Fibroblast of gingiva (primary cell): ENCODE measurements at places on chromosomes 16 and 17.

DNA sequence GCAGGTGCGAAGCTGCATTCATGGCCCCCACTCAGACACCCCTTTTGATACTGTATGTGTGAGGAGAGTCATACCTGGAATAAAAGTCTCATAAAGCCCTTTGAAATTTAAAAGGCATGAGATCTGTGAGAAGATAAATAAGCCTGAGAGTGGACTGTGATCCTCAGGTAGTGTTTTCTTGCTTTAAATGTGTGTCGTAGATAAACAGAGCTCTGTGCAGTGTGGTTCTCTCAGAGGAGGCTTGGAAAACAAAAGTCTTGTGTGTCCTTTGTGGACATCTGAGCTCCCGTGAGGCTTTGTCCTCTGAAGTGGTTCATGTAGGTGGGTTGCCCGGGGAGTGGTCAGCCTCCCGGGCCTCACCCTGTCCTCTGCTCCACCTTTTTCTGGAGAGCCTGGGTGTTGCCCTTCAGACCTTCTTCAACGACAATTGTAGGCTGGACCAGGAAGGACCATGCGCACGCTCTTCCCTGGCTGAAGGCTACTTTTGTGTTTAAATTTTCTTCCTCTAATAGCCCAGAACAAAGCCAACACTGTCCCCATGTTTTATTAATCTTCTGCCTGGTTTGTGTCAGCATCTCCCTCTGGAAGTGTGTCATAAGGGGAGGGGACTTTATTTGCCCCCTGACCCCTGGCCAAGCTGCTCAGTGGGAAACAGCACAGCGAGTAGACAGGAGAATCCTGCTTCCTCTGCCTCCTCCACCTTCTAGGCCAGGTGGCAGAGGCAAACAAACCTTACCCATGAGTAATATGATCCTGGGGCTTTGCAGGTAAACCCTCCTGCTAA, 151.2 kb downstream of the MSI2 start:
- no peak for DNase-seq

DNA sequence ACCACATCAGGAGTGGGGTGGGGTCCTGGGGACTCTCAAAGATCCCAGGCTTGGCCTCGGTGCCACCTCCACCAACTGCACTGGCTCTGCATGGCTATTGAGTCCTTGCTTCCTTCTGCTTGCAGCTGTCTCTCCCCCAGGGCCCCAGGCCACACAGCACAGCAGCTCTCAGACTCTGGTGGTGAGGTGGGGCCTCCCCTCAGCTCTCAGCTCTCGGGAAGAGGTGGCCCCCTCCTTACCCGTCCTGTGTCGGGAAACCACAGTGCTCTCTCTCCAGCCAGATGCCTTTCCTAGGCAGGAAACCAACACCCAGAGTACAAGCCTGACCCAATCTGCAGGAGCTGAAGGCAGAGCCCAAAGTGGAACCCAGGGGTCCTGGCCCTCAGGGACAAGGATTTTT, 18.5 kb downstream of the SRCIN1 start:
- no peak for DNase-seq

- DNase-seq, result peak; percentile 59
Observed at GRCh38 chr17:67689534-67690177, 28.1 kb upstream of the NOL11 start.

DNA sequence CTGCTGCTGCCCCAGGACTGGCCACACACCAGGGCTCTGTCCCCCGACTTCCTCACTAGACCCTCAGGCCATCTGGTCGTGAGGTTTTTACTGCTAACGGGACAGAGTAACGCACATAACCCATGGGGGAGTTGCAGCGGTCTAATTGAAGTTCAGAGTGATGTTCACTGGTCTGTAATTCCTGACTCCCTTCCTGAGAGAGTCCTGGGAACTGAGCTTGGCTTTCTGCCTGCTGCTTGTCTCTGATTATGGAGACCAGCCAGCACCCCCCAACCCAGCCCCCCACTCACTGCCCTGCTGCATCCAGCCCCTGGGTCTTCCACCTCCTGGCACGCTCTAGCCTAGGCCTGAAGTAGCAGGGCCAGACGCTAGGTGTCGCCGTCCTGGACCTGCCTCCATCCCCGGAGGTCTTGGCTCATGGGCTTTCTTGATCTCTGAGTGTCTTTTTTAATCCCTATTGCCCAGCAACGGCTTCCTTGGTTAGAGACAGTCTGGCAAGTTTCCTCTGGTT, 192.9 kb downstream of the CCDC182 start:
- no peak for DNase-seq

- no peak for DNase-seq
Observed at GRCh38 chr17:57706761-57707160, 38.3 kb downstream of the CCDC182 start.

GRCh38 chr16:68403704-68404103, 44.6 kb downstream of the SMPD3 start:
- no peak for DNase-seq

DNA sequence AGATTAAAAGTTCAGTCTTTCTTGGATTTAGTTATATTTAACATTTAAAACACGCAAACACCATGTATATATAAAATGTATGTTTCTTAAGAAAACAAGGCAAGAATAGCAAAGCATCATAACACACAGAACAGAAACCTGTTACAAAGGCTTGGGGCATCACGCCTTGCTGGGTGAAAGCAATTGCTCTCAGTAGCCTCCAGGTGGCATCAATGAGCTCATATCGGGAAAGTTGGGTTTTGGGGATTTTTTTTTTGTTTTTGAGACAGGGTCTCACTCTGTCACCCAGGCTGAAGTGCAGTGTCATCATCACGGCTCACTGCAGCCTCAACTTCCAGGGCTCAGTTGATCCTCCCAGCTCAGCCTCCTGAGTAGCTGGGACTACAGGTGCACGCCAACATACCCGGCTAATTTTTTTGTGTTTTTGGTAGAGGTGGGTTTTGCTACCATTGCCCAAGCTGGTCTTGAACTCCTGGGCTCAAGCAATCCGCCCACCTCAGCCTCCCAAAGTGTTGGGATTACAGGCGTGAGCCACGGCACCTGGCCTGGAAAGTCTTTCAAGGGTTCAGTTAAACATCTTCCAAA, 56.9 kb downstream of the CYB5D2 start:
- DNase-seq, result peak; percentile 18

DNA sequence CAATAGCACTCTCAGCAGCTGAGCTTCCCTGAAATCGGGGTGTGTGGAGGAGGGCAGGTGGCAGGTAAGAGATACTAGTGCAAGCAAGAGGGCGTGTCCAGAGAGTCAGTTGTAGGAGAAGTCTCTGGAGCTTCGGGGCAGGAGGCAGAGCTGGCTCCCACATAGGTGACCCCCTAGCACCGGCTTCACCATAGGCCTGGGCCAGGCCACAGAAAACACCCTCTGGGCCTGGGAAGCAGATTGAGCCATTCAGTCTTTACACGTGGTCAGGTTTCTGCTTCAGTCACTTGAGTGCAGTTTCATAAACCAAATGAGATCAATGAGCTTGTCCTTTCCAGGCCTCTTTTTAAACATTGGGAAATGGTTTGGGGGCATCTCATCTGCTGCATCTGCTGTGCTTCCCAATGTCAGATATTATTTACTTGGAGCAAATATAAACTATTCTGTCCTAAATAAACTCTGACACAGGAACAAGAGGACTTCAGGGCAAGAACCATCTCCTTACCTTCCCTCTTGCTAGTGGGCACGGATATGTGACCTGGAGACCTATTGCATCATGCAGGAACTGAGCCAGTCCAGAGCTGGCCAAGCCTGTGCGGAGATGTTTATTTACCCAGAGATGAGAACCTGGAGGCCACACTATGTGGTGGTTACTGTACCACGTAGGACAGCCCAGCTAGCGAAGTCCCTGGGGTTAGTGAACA, 16.1 kb downstream of the CCR7 start:
- peak; percentile 100 for DNase-seq

DNA sequence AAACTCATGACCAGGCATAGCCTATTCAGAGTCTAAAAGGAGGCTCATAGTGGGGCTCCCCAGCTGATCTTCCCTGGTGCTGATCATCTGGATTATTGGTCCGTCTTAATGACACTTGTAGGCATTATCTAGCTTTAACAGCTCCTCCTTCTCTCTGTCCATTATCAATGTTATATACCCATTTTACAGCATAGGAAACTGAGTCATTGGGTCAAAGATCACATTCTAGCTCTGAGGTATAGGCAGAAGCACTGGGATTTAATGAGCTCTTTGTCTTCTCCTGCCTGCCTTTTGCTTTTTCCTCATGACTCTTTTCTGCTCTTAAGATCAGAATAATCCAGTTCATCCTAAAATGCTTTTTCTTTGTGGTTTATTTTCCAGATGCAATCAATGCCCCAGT, 756 bp downstream of the CCL2 start:
- DNase-seq, result no peak

DNA sequence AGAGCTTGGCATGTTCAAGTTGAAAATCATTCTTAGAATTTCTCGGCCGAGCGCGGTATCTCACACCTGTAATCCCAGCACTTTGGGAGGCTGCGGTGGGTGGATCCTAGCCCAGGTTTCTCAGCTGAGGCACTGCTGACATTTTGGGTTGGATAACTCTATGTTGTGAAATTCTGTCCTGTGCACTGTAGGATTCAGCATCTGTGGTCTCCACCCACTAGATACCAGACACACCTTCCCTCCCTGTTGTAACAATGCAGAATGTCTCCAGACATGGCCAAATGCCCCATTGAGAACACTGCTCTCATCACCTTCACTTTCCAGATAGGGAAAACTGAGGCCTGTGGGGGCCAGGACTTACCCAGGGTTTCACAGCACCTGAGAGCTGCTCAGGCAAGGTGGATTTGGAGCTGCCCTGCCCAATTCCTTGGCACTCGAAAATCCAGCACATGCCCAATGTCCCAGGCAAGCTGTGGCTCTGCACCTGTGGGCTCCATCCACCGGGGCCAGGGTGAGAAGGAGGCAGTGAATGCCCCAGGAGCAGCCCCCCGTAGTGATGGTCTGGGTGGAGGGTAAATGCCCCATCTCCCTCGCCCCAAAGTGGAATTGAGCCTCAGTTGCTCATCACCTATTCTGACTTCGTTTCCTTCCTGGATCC, 20.2 kb upstream of the TVP23A start:
- no peak for DNase-seq

GRCh38 chr16:53089434-53090285, 34.9 kb downstream of the CHD9 start:
- DNase-seq, result peak; percentile 67

DNA sequence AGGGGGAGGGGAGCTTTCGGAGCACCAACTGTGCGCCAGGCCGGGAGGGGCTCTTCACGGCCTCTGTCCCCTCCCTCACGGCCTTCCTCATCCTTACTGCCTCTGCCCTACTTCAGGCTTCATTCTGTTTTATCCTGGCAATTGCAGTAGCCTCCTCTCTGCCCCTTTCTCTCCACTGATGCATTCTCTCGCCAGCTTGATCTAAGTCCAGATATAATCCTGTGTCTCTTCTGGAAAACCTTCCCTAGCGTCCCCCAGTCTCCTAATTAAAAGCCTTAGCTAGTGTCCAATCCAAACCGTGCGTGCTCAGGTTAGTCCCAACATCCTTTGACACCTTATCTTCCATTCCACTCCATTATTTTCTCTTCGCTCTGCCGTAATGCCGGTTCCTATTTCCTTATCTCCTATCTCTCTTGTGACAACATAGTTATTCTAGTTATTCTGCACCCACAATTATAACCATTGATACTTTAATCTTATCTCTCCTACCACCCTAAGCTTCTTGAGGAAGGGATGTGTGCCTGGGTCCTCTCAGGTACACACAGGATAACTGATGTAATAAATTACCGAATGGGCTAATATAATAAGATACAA, 869 bp downstream of the ZNF48 start:
- no peak for DNase-seq

- DNase-seq, result no peak
Observed at GRCh38 chr17:11795906-11796305, 197.6 kb downstream of the DNAH9 start.

- DNase-seq, result no peak
Observed at GRCh38 chr16:17350207-17350606, 120.6 kb downstream of the XYLT1 start.

DNA sequence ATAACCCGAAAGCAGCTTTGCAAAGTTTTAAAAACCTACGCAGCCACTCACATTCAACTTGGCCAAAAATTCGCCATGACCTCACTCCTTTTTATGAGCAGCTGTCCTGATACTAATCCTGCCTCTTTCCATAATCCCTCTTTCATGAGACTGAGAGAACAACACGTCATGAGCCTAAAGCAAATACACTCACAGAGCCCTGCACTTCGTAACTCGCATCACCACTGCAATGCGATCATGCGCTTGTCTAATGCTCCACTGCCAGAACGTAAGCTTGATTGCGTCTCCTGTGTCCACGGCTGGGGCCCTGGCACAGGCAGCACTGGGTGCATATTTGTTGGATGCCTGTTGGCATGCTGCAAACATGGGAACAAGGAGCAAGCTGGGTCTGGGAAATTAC, 36.2 kb downstream of the CDRT4 start:
- DNase-seq, result no peak

DNA sequence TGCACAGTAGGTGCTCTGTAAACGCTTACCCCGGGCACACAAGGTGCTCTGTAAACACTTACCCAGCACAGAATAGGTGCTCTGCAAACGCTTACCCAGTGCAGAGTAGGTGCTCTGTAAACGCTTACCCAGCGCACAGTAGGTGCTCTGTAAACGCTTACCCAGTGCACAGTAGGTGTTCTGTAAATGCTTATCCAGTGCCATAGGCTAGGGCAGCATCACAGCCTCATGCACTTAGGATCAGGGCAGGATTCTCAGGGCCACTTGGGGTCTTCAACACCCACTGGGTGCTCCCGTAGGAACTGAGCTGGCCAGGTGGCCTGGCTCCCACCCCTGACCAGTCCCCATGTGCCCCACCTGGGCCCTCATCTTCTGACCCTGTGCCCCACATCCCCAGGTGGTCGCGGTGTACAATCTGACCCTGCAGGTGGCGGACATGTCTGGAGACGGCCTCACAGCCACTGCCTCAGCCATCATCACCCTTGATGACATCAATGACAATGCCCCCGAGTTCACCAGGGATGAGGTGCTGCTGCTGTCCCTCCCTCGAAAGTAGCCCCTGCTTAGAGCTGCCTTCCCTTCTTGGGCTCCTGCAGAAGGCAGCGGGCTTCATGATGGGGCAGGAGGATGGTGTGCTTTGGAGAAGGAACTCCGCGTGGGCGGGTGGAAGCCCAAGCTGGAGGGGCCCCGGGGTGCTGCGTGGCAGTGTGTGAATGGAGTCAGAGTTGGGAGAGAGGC, 13.1 kb downstream of the SLC22A31 start:
- peak; percentile 20 for DNase-seq

- peak; percentile 57 for DNase-seq
Observed at GRCh38 chr16:2532494-2533141, 1.4 kb upstream of the CEMP1 start.

- no peak for DNase-seq
Observed at GRCh38 chr16:31532120-31532519, 4.4 kb downstream of the AHSP start.

DNA sequence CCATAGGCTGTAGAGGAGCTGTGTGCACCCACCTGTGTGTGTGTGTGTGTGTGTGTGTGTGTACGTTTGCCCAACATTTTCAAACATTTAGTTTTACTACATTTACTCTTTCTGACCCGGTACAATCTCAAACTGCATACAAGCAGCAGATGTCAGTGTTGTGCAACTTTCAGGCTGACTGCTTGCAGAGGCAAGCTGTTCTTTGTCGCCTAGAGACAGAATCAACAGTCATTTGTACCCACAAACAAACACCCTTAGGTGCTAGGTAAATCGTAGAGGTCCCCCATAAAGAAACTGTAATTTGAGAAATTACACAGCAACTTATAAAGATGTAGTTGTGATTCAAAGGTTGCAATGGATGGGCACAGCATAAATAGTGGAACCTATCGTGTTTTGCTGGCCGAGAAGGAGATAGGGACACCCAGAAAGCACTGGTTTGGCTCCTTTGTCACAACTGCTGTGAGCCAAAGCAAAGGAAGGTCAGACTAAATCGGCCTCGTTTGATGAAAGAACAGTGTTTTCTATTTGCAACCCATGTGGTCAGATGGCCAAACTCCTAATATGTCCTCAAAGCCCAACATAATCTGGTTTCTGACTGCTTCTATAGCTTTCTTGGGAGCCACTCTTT, 478.4 kb downstream of the TOX3 start:
- no peak for DNase-seq
